ENCODE measurements at places on chromosomes 16 and 17.

DNA sequence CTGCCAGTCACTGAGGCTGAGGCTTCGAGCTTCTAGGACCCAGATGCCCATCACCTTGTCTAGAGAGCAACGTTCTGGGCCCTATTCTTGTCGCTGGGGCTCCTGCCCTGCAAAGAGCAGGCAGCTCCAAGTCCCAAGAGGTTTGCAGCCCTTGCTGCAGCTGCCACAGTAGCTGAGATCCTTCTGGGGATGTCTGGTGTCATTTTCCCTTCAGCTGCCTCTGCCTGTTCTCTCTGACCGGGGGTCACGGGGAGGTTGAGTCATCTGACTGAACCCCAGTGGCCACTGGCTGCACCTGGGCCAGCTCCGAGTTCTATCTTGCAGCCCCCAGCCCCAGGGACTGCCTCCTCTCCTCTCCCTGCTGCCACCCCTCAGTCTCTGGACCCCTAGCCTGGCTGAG lies 4.9 kb downstream of the WSCD1 start:
- DNase-seq: no peak

DNA sequence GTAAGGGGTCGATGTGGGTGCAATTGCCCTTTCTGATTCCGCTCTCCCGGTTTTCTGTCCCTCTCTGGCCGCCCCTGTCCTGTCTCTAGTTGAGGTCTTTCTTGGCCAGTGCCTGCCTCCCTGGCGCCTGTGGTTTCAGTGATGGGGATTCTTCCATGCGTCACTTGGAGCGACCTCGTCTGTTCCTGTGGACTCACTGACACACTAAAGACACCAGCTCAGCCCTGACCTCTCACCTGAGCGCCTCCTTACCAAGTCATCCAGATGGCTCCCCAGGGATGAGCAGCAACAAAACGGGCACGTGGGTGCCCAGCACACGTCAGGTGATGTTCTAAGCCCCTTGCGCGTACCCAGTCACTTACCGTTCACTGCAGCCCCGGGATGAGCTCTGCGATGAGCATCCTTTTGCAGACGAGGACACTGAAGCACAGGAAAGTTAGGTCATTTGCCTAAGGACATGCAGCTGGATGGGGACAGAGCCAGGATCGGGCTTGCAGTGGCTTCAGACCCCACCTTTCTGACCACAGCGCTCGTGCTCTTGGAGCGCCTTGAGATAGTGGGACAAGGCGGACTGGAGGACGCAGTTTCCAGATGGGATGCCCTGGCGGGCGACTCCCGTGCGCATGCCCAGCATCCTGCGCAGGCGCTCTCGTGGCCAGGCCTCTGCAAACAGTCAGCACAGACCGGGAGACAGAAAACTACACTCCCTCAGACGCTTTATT lies 11.5 kb upstream of the LGALS3BP start:
- DNase-seq: no peak

DNA sequence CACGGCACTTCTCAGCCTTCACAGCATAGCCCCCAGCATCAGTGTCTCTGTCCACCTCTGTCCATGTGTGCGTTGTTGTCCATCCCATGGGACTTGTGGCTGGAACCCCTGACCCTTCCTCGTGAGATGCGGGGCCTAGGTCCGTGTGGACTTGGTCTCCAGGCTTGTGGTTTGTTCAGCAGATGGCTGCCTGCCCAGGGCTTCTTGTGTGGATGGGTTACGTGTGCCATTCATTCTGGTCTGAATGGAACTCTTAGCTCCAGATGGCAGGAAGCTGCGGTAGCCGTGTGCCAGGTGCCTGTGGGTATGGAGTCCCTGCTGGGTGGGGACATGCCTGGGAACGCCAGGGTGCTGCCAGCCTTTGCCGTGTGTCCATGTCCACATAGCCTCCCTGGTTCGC lies 31.7 kb upstream of the NUDT16L1 start:
- no peak for DNase-seq

- DNase-seq: no peak
These were observed 991 bp downstream of the DUS1L start for GRCh38 chr17:82064433-82065192.

DNA sequence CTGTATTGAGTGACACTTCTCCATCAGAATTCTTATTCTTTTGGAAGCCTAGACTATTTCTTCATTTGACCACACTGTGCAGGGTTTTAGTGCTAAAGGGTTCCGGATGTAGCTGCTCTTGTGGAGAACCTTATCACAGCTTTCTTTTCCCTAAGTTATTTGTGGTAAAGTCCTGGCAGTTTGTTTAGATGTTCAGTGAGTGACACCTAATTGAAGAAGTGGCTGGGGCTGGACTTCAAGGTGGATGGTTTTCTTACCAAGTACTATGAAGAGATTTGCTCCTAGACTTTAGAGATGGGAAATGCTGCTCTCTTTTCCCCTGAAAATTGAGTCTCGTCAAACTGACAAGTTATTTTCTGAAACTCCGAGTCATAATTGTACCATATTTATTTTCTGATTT lies 144.0 kb upstream of the TBX2 start:
- no peak for DNase-seq
